GM12891 (cell line): ENCODE measurements at places on chromosomes 3 and 15.
A peak's percentile ranks its signal among the peaks of the same experiment; 100 is the strongest.

GRCh38 chr3:118755253-118755801, 279.3 kb downstream of the IGSF11 start:
- no peak for DNase-seq

- DNase-seq, result peak; percentile 34
These were observed 1.6 kb downstream of the TSC22D2 start for GRCh38 chr3:150409512-150410310.

GRCh38 chr3:81868597-81868996, 107.2 kb upstream of the GBE1 start:
- no peak for DNase-seq

DNA sequence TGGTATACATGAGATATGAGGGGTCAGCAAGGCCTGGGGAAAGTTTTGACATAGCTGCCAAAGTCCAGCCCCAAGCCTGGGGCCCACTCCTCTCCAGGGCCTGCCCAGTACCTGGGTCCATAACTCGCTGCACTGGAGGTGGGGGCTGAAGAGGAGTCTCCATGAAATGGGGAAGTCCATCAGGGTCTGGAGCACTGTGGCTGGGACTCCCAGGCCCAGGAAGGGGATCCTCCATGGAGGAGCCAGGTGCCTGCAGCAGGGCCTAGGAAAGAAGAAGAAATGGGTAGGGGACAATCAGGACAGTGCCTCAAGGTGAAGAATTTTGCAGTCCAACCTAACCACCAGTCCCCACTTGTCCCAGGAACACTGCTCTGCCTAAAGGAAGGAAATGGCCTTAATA, 8.2 kb downstream of the GORASP1 start:
- no peak for DNase-seq

DNA sequence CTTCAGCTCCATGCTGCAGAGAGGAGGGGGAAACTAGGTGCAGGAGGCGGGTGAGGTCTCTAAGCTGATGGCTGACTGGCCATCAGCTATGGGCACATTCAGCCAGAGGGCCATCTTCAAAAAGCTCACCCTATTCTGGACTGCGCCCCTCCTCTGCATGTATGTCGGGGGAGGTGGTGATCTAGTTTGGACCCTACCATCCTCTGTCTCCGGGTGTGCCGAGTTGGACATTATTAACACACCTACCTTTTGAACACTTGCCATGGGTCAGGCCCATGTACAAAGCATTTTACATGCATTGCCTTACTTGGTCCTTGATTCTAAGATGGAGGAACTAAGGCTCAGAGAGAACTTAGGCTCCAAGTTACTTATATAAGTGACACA, 1.4 kb downstream of the NISCH start:
- DNase-seq, result no peak

GRCh38 chr3:184773283-184774186, 38.4 kb upstream of the VPS8 start:
- no peak for DNase-seq

GRCh38 chr3:94070341-94070911, 7.6 kb downstream of the NSUN3 start:
- DNase-seq, result no peak

- no peak for DNase-seq
These were observed 119.8 kb downstream of the THRB start for GRCh38 chr3:24374801-24375200.

DNA sequence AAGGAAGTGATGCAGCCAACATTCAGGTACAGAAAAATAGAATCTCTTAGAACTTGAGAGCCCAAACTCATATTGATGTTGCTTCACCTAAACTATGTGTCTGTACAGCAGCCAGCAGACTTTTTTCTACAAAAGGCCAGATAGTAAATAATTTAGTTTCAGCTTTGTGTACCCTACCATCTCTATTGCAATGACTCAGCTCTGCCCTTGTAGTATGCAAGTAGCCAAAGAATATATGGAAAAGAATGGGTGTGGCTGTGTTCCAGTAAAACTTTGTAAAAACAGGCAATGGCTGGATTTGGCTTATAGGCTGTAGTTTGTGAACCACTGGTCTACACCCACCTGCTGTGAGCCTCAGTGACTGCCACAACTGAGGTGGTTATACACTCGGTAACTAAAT, 392.5 kb upstream of the RARB start:
- no peak for DNase-seq

DNA sequence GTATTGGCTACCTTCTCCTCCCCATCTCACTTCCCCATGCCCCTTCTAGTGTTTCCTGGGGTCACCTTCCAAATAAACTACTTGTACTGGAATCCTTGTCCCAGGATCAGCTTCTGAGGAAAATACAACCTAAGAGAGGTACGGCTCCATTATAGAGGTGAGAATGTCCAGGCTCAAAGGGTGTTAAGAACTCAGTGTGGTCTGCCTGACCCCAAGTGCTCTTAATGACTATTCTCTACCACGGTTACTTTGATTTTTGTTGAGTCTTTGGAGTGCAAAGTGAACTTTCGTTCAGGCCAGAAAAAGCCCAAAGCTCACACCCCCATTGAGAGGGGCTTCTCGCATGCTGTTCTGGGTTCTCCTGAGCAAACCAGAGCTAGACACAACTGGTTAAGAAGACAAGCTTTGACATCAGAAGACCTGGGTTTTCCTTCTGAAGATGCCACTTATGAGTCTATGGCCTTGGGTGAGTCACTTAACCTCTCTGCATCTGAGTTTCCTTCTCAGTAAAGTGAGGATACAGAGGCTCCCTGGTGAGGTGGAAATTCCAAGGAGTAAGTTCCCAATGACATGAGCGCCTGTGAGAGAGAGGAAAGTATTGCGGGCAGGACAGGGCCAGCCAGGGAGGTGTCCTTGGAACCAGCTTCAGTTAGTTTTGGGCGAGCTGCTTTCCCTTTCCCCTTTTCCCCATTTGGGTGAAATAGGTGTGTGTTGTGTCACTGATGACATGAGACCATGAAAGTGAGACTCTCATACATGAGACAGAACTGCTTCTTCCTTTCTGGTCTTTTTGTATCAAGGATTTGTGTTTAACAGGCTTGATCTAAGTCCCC, 475.0 kb upstream of the PROK2 start:
- DNase-seq, result no peak

GRCh38 chr3:159669766-159670165, 318.9 kb upstream of the IL12A start:
- DNase-seq, result no peak

- DNase-seq, result no peak
These were observed 621.5 kb upstream of the ZNF385D start for GRCh38 chr3:22372292-22373062.

GRCh38 chr3:193317682-193318300, 60.8 kb downstream of the ATP13A5 start:
- no peak for DNase-seq

DNA sequence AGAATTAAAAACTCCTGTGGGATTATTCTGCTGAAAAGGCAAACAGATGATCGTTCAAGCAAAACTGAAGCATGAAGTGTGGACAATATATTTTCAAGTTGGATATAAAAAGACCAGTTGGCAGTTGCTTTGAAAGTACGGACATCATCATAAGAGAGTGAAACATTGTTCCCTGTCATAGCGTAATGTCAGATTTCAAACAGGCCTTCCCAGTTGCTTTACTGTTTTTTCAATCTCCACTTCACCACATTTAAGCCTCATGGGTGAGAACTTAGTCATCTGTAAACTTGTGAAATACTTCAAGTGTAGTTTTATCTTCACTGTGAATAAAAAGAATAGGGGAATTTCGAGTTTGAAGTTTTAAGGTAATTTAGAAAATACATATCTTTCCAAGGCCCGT, 435.1 kb upstream of the CNTN3 start:
- no peak for DNase-seq

GRCh38 chr3:49899815-49900214, 3.9 kb downstream of the MST1R start:
- DNase-seq, result no peak

DNA sequence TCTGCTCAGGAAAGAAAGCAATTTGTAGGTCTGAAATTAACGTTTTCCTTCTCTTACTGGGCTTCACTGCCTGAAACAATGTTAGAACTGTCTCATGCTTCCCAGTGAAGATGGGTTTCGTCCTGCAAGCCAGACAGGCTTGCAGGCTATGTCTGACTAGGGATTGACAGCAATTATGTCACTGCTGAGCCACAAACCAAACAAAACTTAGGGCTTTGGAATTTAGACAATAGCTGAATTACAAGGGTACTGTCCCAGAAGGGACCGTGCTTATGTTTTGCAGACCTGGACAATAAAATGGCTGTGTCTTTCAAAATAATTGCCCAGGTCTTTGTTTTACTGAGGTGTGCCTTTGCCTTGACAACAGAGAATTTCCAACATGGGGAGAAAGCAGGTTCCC, 46.3 kb upstream of the CCDC80 start:
- no peak for DNase-seq

- no peak for DNase-seq
These were observed 70.9 kb downstream of the DCUN1D1 start for GRCh38 chr3:182909318-182910040.

- DNase-seq, result no peak
These were observed 716.8 kb downstream of the NSUN3 start for GRCh38 chr3:94779699-94780098.

DNA sequence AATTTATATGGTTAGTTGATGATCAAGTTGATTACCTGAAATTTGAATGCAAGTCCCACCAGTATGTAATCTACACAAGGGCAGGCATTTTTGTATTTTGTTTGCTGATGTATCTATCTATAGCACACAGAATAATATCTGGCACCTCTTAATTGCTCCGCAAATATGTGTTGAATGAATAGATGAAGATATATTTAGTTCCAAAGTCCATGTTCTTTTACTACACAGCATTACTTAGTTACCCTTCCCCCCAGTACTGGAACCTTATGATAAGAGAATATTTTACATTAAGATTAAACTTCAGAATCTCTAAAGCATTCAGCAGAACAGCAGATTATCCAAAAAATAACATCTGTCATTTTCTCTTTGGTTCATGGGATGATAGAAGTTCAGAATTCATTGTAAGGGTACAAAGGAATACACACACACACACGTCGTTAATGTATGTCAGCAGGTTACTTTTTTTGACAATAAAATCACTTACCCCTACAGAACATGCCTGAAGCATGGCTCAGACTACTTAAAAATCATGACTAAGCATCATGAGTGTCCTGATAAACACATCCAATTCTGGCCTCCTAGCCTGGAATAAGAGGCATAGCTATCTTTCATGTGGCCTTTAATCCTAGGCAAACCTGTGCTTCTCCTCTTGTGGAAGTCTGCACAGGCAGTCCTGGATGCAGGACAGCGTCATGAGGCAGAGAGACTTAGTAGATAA, 148.9 kb upstream of the TBC1D5 start:
- no peak for DNase-seq

DNA sequence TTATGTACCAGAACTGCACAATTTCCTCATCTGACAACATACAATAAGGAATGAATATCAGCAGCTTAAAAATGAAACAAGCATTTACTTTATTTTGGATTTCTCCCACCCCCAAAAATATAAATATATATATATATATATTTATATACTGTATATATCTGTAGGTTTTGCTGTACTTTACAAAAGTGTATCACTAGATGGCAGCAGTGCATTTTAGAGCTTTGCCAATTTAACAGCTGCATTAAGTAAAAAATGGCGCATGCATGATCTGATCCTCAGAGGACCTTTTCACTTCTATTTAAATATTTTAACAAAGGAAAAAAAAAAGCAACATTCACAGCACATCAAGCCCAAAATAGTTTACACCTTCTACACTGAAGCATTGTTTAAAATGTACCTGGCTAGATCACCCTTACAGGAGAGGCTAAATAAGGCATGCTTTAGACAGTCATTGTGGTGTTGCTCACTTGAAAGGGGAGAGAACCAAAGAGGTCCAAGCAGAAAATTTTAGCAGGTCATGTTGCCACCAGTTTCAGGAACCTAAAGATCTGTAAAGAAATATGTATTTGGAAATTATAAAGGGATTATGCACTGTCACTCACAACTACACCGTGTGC, 72.6 kb downstream of the NPTN start:
- no peak for DNase-seq

DNA sequence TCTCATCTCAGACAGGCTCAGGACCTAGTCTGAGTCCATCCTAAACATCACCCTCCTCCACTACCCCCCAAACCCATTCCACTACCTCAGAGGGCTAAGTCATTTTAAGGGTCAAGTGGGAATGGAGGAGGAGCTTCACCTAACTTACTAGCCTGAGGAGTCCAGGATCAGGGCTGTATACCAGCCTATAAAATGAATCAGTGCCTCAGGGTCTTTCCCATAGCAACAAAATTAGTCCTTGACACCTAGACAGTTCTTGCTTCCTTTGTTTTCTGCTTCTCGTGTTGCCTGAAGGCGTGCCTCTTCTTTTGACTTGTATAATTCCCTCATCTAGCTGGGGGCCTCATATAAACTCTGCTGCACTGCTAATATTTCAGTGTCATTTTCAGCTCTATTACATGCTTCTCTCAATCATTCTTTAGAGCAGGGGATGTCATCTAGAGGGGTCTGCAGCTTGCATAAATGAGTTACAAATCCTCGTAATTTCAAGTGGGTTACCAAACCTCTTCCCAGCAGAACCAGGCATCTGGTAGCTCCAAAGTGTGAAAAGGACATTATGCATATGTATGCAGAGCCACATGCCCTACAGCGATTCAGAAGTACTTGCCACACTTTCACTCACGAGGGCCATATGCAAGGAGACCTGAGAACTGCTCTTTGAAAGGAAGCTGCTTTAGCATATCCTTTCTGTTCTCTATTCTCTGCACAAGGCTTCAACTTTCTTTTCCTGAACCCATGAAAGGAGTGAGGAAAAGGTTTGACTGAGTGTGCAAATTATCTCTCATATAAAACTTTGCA, 311.7 kb upstream of the SEMA6D start:
- DNase-seq, result no peak

DNA sequence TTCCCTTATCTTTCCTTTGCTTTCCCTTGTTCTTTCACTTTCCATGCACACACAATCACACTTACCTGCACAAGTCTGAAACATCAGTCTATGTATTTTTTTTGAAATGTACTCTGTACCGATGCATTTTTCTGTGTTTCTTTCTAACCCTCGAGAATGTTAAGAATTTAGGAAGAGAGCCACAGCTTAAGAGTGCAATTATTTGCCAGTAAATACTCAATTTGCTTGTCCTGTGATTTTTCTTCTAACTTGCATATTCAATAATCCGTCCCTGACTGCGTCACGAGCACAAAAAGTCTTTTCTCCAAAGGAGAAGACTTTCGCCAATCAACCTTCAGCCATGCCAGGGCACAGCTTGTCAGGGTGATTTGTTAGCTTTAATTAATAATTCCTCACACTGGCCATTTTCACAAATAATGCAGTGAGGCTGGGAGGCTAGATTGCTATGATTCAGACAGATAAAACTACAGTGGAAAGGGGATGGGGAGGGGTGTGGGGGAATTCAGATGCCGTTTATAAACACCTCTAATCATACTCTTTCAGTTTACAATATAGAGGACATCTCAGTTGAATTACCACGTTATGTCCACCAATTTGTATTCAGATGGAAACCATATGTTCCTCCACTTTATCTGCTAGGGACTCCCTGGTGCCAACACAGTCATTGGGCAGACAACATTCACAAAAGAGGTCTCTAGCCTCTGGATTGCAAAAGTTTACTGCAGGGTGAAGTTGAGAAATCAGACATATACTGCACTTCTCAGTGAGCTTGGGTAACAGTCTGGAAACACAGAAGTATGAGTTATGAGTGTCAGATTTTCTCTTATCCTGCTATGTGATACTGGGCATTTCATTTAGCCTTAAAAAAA, 388.0 kb downstream of the ZBTB20 start:
- DNase-seq, result no peak

- DNase-seq, result no peak
These were observed 212.1 kb downstream of the ROBO1 start for GRCh38 chr3:79555655-79556054.
